ENCODE measurements at places on chromosomes 7 and 10.

DNA sequence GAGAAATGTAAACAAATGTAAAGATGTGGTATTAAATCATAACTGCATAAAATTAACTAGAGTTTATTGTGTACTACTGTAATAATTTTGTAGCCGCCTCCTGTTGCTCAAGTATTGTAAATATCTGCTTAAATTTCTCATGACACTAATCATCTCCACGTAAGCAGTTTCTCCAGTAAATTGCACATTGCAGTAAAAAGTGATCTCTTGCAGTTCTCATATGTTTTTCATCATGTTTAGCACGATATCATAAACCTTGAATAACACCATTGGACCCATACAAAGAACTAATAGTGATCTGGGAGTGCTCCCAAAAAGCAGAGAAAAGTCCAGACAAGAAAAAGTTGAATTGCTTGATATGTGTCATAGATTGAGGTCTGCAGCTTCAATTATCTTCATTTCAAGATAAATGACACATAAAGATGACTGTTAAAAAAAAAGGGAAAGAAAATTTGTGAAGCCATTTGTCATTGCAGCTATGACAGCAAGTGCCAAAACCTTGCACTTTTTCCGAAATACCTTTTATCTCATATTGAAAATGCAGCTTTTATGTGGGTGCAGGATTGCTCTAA, 15.3 kb downstream of the LIPA start:
- no peak for DNase-seq

- DNase-seq, result no peak
These were observed at the start of gene GFRA1 for GRCh38 chr10:116272440-116273283. Gene GFRA1, minus strand, starts transcription at chr10:116273206. Its CDS starts 1,177 bp downstream, at chr10:116272029.

DNA sequence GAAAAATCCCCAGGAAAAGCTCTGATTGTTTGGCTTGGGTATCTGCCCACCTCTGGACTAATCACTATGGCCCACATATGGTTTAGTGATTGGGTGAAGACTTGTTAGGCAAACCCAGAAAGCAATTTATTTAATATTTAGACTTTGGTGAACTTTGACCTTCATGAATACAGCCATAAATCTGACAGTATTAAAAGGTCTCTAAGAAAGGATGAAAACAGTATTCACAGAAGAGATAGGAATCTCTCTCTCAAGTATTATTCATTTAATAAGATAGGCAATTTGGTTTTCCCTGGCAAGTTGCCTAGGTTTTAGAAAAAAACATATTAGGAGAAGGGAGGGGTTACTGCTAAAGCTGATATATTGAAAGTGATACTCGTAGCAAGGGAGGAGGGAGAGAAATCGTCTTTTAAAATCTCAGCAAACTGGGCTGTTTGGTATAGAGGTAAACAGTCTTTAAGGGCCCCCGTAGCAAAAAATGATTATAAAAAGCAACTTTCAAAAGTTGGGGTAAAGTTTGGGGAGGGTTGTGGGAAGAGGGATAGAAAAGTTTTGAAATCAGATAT, 57.1 kb downstream of the LSMEM1 start:
- DNase-seq, result no peak

- no peak for DNase-seq
These were observed 8.1 kb downstream of the DENND10 start for GRCh38 chr10:119112056-119112455.

- DNase-seq, result no peak
These were observed 14.6 kb downstream of the TBC1D12 start for GRCh38 chr10:94416896-94417295.

DNA sequence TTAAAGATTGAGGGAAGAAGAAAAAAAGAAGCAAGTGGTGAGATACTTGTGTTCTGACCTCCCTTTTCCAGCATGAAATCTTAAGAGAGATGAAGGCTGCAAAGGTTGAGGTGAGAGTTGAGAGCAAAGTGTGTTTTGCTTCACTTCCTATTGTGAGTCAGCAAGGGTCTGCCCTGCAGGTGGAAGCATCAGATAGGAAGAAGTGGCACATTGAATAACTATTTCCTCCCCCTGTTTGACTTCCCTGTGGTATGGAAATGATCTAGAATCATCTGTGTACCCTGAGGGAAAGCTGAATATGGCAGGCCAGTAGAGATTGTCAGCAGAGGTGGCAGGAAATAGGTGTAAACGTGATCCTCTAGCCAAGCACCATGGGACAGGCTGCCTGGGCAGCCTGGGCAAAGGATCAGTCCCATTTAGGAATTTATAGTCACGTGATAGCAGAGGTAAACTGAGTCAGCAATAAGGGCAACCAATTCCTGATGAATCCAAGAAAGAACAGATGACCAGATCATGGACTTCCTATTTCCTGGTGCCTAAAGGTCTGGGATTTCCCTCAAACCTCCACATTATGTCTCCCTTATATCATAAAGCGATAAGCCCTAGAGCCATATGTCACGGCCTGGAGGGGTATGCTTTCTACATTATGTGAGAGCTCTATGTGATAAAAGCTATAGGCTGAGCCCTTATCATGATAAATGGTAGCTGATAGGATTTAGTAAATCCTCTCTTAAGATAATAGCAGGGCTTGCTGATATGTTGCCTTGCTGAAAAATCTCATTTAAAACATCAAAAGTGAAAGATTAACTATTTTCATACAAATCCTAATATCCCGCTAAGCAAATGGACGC, 287.0 kb downstream of the MDFIC start:
- DNase-seq, result no peak

DNA sequence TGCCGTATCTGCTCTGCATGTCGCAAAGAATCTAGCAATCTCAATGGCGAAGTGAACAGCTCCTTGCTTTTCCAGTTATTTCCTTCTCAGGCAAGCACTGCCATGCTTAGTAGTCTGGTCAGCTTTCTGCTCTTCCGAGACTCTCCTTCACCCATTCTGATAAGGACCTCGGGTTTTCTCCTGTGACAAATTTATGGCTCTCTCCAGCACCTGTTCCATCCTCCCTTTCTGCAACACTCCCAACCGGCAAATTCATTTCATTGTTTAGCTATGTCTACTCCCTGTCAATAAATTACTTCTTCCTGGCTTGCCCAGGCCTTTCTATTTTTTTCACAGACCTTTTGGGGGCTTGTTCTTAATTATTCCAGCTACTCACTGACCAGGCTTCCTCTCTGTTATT, 252.6 kb downstream of the SORCS3 start:
- DNase-seq, result no peak

DNA sequence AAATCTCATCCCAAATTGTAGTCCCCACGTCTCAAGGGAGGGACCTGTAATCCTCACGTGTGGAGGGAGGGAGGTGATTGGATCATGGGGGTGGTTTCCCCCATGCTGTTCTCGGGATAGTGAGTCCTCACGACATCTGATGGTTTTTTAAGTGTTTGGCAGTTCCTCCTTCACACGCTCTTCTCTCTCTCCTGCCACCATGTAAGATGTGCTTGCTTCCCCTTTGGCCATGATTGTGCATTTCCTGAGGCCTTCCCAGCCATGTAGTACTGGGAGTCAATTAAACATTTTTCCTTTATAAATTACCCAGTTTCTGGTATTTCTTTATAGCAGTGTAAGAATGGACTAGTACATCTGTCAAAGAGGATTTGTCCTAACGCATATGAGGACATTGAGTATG, 59.5 kb downstream of the RGS10 start:
- DNase-seq, result no peak

GRCh38 chr10:49240946-49241345, 52.8 kb upstream of the TMEM273 start:
- no peak for DNase-seq

DNA sequence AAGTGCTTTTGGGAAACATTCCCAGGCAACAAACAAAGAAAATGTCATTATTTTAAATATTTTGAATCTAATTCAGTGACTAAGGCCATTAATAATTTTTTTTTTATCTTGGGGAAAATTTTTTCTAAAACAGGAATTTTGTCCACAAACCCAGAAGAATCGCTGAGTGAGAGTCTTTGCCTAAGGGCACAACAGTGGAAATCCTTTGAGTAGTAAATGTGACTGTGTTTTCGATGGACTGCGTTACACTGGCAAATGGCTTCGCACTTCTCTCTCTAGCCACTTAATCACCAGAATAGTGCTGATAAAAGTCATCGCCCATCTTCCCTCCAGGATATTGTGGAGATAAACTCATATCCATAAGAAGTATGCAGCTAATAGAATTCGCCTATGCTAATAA, 430.3 kb upstream of the AKR1E2 start:
- DNase-seq, result no peak
